AML-193 (cell line): ENCODE measurements at places on chromosomes 5 and 9.

- no peak for DNase-seq
These were observed 563.8 kb downstream of the PTPRD start for GRCh38 chr9:10048994-10049393.

DNA sequence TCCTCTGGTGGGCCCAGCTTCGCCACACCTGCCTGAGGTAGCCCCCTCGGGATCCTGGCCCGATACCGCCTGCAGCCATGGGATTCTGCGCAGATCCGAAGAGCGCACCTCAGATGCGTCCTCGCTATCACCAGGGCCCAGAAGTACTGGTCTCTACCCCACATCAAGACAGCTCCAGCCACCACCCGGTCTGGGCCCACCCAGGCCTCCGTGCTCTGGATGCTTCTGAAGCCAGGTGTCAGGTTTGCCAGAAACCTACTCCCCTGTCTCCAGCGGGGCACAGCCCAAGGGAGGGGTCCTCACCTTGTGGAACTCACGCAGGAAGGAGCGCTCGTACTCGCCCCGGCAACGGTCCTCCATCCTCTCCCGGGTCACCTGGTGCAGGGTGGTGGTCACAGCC is 2.4 kb downstream of the ANAPC2 start:
- no peak for DNase-seq

GRCh38 chr5:148084269-148084668 is 20.5 kb downstream of the SPINK5 start:
- DNase-seq, result no peak

GRCh38 chr9:131382850-131383729 is 10.8 kb upstream of the PRRC2B start:
- no peak for DNase-seq

DNA sequence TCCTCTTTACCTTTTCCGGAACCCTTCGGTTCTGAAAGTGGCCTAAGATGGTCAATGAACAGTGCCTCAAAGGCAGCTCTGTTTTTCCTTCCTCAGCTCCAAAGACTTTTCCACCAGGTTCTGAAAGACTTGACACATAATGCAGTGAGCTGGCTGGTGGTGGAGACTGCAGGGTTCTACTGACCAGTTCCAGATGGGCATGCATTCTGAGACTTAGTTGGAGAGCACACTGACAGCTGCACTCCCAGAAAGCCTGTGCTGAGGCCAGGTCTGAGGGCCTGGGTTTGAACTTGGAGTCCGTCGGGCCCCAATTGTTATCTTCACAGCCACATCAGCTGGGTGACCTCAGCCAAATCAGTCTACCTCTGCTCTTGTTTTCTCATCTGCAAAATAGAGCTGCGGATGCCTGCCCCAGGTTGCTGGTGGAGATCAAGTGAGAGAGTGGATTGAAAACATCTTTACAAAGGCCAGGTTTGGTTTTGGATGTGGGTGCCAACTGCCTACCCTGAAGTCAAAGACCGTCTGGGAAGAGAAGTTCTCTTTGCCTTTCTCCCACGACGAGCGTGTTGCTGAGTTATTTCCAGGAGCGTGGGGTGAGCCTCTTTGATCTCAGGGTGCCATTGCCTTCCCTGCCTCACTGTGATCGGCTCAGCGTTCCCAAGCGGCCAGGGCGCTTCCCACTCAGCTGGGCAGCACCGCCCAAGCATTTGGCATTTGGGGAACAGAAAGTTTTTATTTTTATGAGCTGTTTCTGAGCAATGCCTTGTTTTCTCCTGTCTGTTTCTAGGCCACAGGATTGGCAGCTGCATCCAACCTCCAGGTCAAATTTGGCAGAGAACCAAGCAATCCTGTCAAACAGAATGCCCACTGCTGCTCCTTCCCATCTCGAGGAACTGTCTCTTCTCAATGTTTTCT is 54.9 kb downstream of the RAD23B start:
- DNase-seq, result no peak

DNA sequence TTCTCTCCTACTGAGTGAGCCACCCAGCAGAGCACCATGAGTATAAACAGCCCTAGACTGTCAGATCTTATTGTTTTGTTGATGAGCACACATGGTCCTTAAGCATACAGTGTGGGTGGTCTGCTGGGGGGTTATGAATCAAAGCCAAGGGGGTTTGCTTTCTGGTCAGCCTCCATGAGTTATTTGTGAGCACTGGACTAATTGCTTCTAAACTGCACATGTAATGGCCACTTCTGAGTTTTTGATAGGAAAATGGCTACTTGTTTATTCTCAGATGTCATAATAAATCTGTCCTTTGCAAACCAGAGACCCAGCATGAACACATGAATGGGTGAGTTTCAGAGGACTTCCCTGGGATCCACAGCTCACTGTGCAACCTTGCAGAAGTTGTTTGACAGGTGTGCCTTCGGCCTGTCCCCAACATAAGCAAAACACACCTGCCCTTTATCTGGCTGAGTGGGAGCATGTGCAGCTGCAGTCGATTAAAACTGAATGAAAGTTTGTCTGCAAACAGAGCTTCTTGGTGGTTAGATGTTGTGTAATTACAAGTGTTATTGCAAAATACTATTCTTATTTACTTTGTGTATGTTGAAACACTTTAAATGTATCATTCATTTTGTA is 35.9 kb downstream of the MAMDC2 start:
- DNase-seq, result peak; percentile 54

DNA sequence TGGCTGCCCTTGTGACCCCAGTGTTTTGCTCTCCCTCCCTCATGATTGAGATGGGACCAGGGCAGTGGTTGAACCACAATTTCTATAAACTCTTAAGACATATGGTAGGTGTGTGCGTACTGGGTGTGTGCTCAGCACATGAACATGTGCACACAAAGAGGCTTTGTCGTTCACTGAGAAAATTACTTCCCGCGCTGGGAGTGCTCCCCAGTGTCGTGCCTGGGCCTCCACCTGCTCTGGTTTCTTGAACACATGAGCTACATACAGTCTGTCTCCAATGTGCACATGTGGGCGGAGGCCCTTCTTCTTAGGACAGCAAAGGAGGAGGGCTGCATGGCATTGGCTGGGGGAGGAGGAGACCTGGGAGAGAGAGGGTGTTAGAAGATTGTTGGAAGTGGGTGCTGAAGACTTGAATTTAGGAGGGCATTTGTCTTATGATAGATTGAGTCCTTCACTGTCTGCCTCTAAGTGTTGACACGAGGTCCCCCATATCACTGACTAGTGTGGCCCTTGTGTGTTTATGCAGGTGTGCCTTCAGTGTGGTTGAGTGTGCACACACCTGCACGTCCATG is 170.0 kb downstream of the CACNA1B start:
- no peak for DNase-seq

DNA sequence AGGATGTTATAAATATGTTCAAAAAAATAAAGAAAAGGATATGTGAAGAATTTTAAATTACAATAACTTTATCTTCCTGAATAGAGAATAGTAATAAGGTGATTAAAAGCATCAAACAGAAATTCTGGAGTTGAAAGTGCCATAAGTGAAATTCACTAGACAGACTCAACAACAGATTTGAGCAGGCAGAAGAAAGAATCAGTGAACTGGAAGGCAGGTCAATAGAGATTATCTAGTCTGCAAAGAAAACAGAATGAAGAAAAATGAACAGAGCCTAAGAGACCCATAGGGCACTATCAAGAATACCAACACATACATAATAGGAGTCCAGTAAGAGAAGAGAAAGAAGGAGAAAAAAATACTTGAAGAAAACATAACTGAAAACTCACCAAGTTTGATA is 162.1 kb downstream of the ROR2 start:
- DNase-seq, result no peak

DNA sequence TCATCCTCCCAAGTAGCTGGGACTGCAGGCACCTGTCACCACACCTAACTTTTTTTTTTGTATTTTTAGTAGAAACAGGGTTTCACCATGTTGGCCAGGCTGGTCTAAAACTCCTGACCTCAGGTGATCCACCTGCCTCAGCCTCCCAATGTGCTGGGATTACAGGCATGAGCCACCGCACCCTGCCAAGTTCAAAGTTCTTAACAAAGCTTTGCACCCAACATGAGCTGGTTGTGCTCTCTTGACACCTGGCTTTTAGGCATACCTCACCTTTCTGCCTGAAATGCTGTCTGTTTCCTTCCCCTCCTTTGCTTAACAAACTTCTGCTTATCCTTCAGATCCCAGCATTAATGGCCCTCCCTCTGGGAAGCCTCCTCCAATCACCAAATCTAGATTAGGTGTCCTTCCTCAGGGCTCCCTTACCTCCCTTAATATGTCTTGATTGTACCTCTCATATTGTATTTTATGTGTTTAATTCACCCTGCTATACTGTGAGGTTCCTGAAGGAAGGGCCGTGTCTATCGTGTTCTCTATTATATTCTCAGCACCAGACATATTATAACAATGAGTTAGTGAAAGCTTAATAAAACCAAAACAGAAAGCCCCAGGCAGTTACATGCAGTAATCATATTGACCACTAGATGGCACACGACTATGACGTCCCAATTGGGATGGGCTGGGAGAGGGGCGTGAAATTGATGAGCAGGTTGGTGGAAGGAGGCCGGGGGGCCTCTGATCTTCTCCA is 62.9 kb upstream of the PPARGC1B start:
- DNase-seq, result peak; percentile 50

GRCh38 chr9:95710446-95710845 is 165.0 kb upstream of the ERCC6L2 start:
- DNase-seq, result no peak

DNA sequence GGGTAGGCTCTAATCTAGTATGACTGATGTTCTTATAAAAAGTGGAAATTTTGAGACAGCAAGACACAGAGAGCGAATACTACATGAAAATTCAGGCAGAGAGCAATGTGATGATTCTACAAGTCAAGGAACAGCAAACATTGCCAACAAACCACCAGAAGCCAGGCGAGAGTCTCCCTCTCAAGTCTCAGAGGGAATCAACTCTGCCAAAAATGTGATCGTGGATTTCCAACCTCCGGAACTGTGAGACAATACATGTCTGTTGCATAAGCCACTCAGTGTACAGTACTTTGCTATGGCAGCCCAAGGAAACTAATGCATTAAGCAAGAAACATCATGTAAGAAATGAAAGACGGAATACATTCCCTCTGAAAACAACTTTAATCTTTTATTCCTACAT is 52.1 kb upstream of the CCNG1 start:
- DNase-seq, result no peak

DNA sequence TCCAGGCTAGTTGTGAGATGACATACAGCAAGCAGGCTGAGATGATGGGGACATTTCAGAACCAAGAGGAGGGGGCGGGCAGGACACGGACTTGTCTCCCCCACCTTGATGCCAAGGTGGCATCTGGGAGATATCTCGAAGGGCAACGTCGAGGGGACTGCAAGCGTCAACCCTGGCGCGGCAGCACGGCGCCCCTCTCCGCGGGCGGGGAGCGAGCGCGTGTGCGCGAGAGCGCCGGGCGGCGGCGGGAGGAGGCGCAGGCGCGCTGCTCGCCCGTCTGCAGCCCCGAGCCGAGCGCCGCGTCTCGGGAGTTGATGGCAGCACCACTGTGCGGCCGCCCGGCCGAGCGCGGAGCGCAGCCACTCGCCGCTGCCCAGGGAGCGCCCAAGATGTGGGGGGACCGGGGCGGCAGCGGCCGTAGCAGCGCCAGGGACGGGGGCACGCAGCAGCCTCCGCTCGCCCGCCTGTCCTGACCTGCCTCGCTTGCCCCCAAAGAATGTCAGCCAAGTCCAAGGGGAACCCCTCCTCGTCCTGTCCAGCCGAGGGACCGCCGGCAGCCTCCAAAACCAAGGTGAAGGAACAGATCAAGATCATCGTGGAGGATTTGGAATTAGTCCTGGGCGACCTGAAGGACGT is at the start of gene PRR16:
TSS of gene PRR16 (plus strand) at position 310 of the 636 bp plus-strand sequence.
- DNase-seq, result no peak

GRCh38 chr5:134252671-134253070 is 26.8 kb upstream of the PPP2CA start:
- no peak for DNase-seq

DNA sequence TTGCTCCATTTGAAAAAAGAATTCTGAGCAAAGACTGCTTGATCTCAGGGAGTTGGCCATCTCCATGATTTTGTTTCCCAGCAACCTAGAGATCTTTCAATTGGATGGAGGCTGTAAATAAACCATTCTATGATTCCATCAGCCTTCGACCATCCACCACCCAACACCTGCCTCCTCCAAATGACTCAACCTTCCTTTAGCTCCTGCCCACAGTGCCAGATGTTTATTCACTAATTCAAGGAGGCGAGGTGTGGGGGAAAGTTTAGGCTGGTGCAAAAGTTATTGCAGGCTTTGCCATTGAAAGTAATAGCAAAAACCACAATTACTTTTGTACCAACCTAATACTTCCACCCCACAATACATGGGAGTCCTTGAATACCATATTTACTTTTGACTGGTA is 327.5 kb downstream of the CAAP1 start:
- no peak for DNase-seq

DNA sequence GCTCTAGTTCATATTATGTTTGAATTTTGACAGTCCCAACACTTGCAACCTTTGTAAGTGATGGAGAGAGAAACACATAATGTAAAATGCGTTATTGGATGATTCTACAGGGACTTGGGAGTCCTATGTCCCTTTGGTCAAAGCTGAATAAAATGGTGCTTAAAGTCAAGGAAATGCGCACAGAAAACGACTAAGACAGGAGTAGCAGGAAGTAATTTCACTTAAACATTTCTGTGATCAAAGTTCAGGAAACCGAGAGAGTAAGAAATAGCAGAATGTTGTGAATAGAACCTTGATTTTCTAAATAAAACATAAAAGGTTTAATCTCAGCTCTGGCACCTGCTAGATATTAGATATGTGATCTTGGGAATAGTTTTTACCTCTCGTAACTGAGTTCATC is 2339.2 kb downstream of the MAT2B start:
- DNase-seq, result no peak

GRCh38 chr5:54757541-54757940 is 227.9 kb downstream of the ESM1 start:
- DNase-seq, result no peak
